ENCODE measurements at places on chromosomes 4 and X.

DNA sequence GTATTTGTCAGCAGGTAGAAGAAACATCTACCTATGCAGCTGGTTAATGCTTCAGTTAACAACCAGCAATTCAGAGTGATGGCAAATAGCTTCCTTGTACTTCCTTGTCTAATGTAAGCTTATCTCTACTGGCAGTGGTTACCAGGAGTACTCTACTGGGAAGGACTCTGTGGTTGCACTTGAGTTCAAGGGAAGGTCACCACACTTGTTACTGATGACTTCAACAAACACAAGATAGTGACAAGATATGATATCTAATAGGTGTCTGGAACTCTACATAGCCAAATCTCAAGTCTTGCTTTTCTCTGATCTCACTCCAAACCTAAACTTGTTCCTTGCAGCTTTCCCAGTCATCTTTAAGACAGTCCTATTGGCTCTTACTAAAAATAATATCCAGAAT is 1644.9 kb upstream of the TENM3 start:
- no peak for DNase-seq

GRCh38 chrX:105972690-105973386 is 65.7 kb downstream of the SERPINA7 start:
- no peak for DNase-seq

DNA sequence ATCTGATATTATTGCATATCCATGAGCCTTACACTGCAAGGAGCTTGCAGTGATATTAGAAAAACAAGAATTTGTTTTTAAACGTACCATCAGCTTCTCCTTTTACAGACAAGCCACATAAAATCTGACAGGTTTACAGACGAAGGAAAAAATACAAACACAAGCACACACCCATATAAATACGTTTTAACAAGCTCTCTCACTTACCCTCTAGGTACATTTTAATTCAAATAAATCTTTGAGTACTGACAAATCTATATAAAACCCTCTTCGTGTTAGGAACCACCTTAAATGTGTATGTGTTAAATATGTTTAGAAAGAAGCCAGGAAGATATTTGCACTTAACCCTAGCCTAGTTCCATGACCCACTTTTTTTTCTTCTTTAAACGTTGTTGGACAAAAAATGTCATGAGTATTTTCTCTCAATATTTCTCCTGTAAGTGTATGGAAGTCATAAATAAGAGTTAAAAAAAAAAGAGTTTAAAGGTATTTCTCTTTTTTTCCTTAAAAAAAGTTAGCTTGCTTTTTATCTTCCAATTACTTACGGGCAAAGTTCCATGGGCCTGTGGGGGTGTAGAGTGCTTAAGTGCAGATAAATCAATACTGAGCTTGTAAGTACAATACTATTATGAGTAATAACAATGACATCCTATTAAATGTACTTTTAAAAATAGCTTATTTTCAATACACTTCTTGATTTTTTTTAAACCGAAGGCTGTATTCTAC is 1.5 kb downstream of the ARAP2 start:
- no peak for DNase-seq

GRCh38 chr4:74823194-74823593 is 28.9 kb upstream of the BTC start:
- no peak for DNase-seq

DNA sequence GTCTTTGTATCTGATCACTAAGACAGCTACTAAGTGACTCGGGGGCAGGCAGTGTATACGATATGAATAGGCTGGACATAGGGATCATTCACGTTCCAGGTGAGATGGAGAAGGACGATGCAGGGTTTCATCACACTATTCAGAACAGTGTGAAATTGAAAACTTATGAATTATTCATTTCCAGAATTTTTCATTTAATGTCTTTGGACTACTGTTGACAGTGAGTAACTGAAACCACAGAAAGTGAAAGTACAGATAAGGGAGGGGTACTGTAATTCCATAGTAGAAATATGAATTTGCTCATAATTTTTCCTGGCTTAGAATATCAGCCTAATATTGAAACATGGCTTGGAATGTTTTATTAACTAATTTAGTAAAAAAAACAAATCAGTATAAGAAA is 24.4 kb downstream of the TMEM144 start:
- DNase-seq = no peak

DNA sequence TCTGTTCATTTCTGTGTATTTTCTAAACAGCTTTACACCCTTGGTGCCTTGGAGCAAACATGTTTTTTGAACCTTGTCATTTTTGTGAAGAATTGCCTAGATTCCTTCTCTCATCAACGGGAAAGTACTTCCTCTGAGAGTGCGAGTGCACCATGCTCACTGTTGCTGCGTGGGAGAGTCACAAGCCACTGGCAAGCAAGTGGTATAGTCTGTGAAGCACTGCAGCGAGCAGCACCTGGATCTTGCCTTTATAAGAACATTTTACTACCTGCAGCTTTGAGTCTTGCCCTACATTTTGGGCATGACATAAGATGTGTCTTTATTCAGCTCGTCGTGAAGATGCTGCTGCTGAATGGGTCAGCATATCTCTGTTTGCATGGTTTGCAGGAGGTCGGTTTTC is 44.9 kb downstream of the HADH start:
- DNase-seq = no peak

DNA sequence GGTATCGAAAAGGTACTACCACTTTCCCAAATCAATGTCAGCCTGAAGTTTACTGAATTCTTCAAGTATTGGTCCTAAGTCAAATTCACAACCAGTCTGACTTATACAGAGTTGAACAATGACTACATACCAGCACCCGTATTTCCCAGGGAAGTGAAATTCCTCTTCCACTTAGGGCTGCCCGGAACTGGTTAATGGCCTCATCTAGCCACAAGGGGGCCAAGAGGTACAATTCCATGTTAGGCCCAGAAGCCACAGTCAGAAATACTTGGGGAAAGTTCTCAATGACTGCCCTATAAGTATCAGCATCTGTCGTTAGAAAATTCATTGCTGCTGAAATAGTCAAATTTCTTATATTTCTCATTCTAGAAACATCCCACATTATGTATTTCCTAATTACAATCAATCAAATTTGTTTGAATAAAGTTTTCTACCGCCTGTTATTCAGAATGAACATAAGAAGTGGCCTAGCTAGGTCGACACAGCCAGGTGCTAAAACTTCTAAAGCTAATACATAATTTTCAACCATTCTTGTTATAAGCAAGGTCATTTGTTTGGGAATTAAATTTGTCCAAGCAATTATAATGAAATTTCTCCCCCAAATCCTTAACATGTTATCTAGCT is 5.6 kb upstream of the PCDH7 start:
- DNase-seq = no peak

GRCh38 chr4:73211968-73212367 is 46.6 kb downstream of the ANKRD17 start:
- no peak for DNase-seq

GRCh38 chrX:50705042-50705441 is 109.0 kb downstream of the SHROOM4 start:
- no peak for DNase-seq

GRCh38 chr4:172809319-172809718 is 359.3 kb upstream of the GALNT7 start:
- no peak for DNase-seq

- no peak for DNase-seq
These were observed 2.9 kb downstream of the SLC30A9 start for GRCh38 chr4:41992967-41993857.

DNA sequence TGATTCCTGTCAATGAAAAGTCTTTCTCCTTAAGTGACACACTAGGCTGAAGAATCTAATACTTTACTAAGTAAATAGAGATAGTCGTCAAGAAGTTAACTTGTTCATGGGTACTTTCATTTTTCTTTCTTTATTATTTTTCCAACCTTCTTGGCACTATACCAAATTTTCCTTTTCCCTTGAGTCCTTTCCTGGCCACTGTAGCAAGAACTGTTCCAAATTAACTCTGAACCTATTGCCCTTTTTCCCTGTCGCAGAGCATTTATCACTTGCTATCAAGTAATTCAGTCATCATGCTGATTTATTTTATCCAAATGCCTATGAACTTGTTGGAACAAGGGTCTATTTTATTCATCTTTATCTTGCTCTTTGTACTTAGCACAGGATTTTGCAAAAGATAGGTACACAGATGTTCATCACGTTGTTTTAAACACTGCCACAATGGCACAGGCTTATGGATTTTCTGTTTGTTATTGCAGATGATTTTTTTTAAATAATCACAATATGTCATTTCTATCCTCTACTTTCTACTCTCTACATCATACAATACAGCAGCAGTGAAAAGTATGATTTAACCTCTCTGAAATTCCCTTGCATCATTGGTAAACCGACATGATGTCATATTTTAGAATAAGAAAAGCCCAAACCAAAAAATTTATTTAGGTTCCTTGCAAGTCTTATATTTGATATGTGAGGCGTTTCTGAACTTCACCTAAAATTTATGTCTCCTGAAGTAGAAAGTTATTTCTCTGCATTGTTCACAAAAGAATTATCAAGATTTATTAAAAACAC is 2352.3 kb downstream of the PCDH7 start:
- DNase-seq = no peak

- no peak for DNase-seq
These were observed 81.3 kb downstream of the PPP1R2C start for GRCh38 chrX:42696536-42697124.

GRCh38 chr4:144575181-144575580 is 70.8 kb upstream of the HHIP start:
- DNase-seq = no peak

- DNase-seq = no peak
These were observed 78.4 kb downstream of the KLF8 start for GRCh38 chrX:56310581-56310980.

- DNase-seq = no peak
These were observed 1.0 kb downstream of the PRDX4 start for GRCh38 chrX:23668335-23668734.

- no peak for DNase-seq
These were observed 35.7 kb upstream of the PDE5A start for GRCh38 chr4:119664168-119664907.

DNA sequence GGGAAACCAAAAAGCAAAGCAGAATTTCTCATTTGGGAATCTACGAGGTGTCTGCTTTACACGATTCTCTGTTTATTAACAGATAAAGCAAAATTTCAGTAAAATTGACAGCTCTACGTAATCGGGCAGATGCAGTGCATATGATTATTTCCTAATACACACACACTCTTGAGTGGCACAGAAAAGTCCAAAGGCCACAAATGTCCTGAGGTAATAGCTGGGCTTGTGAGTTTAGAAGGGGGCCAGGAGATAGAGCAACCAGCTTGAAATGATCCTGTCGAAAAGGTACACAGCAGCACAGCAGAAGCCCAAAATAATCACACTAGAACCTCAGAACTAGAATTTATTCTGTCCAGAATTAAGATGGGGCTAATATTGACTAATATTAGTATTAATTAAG is 236.0 kb downstream of the FAT4 start:
- no peak for DNase-seq

DNA sequence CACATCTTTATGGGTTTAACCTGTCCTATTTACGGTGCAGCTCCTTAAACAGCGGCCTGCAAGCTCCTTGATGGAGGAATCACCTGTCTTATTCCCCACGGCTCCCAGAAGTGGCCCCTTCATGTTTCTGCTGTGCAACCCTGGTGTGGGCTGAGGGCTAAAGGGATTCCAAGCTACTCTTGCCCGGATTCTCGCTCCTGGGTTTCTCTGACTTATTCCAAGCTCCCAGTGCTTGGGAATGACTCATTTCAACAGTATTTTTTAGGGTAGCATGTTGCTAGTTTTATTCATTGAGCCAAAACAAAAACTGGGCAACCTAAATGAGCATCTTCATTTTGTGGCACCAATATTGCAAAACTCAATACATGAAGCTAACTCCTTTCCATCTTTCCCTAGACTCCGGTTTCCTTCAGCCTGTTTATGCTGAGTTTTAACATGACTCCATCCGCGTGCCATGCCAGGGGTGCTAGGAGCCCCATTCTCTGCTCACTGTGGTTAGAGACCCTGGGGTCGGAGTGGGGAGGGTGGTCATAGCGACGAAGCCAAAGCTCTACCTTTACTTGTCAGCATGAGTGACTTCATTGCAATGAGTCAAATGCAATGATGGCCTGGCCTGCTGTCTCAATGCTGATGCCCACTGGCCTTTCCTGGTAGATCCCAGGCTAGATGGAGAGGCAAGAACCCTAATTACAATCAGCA is 349.7 kb downstream of the NR3C2 start:
- no peak for DNase-seq

DNA sequence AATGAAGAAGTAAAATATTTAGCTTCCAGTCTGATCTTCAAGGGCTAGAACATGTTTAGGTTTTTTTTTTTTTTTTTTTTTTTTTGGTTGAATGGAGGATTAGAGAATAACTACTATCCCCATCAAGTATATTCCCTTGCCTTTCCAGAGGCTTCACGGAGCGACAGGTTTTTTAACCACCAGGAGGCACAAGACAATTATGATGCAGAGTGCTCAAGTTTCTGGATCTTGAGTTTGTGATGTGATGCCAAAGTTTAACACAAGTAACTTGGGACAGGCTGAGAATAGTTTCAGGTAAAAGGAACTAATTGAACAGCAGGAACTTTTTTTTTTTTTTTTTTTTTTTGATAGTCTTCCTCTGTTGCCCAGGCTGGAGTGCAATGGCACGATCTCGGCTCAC is 30.3 kb downstream of the CCNI start:
- no peak for DNase-seq

- no peak for DNase-seq
These were observed 14.7 kb upstream of the USP53 start for GRCh38 chr4:119197772-119198212.

DNA sequence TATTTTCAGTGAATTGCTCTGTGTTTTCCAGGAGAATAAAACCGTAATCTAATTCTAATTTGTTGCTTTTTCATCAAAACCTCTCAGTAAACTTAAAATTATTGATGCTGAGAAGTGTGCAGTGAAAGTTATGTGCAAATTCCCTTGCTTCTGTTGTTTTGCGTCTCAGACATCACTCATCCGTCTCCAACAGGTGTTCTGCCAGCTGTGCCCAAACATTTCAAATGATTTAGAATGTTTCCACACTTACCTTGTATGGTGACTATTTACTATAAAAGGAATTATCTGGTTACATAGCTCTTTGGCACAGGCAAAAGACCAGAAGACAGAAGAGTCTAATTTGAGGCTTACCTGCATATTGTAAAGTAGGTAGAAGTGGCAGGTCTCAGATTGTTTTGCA is 184.0 kb downstream of the BMPR1B start:
- DNase-seq = no peak

GRCh38 chr4:180564448-180564847 is 1678.8 kb upstream of the TENM3 start:
- DNase-seq = no peak

GRCh38 chr4:7311205-7311604 is 118.9 kb downstream of the SORCS2 start:
- no peak for DNase-seq

DNA sequence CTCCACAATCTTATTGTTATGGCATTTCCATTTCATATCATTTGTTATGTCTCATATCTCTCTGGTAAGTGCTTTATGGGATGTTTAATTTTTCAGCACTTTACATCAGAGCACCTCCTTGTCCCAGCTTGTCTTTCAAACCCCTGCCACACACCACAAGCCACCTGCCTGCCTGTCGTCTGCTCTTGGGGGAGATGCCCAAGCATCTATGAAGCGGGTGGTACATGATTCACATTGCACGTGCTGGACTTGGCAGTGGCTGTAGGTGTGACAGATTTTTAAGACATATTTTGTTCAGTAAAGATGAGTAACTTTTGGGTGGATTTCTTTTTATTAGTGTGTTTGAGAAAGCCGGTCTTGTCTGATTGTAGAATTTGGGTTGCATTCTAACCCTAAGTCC is 14.2 kb upstream of the SPATA4 start:
- DNase-seq = no peak

GRCh38 chr4:153079857-153080391 is 124.3 kb upstream of the TRIM2 start:
- DNase-seq = no peak
